ENCODE measurements at places on chromosomes 7 and 10. TPM values are rescaled to one million over a fixed set of nuclear protein-coding genes. Genes with fewer than 3 reads are reported as not detected.

GRCh38 chr7:147411096-147411495 lies 1179.5 kb upstream of the C7orf33 start:
- H3K4me3 ChIP-seq: no peak overlapping the region
- peaks cover 8% of the 10 kb centered on the region for H3K4me1 ChIP-seq
- H3K36me3 ChIP-seq: no peaks in the 10 kb centered on the region
- DNase-seq: no peak

DNA sequence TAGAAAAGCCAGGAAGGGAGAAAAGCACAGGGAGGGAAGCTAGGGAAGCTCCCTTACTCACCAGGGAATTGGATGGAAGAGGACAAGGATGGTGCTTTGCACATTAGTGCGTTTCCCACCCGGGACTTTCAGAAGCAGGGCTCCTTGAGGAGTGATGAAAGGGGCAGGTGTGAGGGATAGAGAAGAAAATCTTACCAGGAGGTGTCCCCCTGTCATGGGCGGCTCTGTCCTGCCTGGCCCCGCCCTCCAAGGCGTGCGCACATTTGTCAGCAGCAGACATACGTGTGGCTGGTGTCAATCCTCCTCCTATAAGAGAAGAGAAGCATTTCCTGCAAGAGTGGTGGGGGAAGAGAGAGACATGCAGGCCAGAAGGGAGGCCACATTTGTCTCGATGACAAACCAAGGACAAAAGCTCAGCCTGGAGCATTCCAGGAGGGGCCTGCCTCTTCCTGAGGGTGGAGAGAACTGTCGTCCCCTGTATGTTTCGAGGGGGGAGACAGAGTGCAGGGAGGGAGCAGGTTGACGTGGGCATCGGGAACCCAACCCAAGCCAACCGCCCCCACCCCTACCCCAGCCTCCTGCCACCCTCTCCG lies 47.4 kb upstream of the COMTD1 start:
- DNase-seq: no peak
- no peaks in the 10 kb centered on the region for H3K36me3 ChIP-seq
- peaks cover 17% of the 10 kb centered on the region for H3K4me1 ChIP-seq
- no peak overlapping the region for H3K4me3 ChIP-seq

SPDYE2 gene
- not detected for total RNA-seq

GRCh38 chr10:60513281-60513680 lies 123.6 kb upstream of the ANK3 start:
- no peak for DNase-seq
- H3K4me3 ChIP-seq: no peak overlapping the region
- no peaks in the 10 kb centered on the region for H3K4me1 ChIP-seq
- no peaks in the 10 kb centered on the region for H3K36me3 ChIP-seq
- H3K27me3 ChIP-seq: no peaks in the 10 kb centered on the region
- no peak overlapping the region for H3K27ac ChIP-seq

- no peaks in the 10 kb centered on the region for H3K4me1 ChIP-seq
- no peaks in the 10 kb centered on the region for H3K27me3 ChIP-seq
- no peak overlapping the region for H3K27ac ChIP-seq
- no peak overlapping the region for H3K4me3 ChIP-seq
Observed at GRCh38 chr7:51187941-51188340, 128.7 kb downstream of the COBL start.

DNA sequence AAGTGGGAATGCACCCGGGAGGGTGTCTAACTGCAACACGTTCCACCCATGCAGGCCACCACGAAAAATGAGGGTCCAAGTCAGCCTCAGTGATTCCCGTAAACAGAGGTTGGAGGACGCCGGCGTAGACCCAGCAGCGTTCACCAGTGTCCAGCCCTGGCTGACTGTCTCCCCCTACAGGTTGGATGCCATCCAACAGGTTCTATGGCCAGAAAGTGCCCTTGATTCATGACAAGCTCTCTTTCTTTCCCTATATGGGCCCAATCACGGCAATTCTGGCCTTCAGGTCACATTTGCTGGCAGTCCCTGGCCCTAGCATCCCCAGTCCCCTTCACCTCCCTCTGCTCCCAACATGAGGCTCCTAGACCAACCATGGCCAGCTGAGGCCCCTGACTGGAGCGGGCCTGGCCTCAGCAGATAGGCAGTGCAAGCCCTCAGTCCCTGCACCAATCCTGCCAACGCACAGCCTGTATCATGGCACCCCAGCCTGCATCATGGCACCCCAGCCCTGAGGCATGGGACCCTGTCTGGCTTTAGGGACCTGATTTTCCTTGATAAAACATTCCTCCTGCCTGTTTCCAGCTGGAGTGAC lies 227.4 kb downstream of the GRID1 start:
- DNase-seq: no peak
- H3K4me3 ChIP-seq: no peak overlapping the region
- no peak overlapping the region for H3K27ac ChIP-seq
- no peaks in the 10 kb centered on the region for H3K4me1 ChIP-seq
- no peaks in the 10 kb centered on the region for H3K36me3 ChIP-seq

GRCh38 chr7:45257284-45257683 lies 99.7 kb downstream of the RAMP3 start:
- no peak overlapping the region for H3K27ac ChIP-seq

GRCh38 chr7:4606797-4607196 lies 75.3 kb upstream of the FOXK1 start:
- H3K27me3 ChIP-seq: no peaks in the 10 kb centered on the region
- H3K27ac ChIP-seq: no peak overlapping the region
- no peak for DNase-seq

PON3 gene
- 25.6 TPM for total RNA-seq

DNA sequence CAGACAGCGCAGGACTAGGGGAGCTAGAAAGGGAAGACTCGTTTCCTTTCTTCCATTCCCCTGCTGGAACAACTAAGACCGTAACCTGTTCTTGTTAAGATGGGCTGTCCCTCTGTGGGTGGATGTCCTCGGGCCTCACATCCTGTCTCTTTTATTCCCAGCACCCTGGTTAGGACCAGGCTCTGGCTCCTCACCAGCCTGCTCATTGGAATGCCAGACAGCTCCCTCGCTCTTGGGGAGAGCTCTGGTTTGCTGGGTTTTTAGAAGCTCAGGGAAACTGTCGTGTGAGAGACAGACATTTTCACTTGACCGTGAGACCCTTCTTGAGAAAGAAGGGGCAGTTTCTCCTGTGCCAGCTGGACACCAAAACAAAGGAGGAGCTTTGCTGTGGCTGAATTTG lies 58.1 kb upstream of the HABP2 start:
- no peaks in the 10 kb centered on the region for H3K27me3 ChIP-seq
- no peak overlapping the region for H3K4me3 ChIP-seq
- H3K27ac ChIP-seq: peak overlapping the region; percentile 54
- H3K36me3 ChIP-seq: no peaks in the 10 kb centered on the region
- DNase-seq: no peak

DNA sequence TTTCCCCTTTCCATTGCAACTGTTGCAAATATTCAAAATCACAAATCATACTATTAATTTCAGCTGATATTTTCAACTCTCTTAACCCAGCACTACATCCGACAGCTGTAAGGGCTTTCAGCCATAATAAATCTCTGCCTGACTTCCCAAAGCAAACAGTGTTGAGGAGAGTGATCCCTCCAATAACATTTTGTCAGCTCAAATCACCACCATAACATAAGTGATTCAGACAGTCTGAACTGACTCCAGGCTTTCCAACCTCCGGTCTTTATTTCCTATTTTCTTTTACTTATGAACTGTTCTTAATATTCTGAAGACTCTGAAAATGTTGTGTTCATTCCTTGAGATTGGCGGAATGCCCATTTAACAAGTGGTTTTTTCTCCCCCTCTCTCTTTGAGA lies 1085.9 kb downstream of the GATA3 start:
- no peak for DNase-seq
- H3K27me3 ChIP-seq: no peaks in the 10 kb centered on the region
- no peak overlapping the region for H3K4me3 ChIP-seq
- no peaks in the 10 kb centered on the region for H3K36me3 ChIP-seq
- no peak overlapping the region for H3K27ac ChIP-seq
- no peaks in the 10 kb centered on the region for H3K4me1 ChIP-seq

TACR2 gene
- 1.2 TPM for total RNA-seq

DNA sequence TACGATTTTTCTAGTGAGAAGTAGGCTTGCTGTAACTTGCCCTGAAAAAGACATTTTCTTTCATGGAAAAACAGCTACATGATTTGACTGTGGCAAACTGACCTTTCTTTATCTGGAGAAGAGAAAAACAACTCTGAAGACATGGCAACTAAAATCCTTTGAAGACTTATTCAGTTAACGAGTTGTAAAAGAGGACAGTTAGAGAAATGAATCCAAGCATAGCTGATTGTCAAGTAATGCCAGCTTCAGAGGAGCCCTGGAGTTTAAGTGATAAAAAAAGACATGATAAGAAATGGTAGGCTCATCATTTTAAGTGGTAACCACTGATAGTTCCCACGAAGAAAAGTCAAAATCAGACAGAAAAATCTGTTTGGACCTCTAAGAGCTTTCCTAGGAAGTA lies 19.6 kb downstream of the TMEM229A start:
- no peaks in the 10 kb centered on the region for H3K36me3 ChIP-seq
- no peak overlapping the region for H3K27ac ChIP-seq
- H3K27me3 ChIP-seq: no peaks in the 10 kb centered on the region
- H3K4me1 ChIP-seq: no peaks in the 10 kb centered on the region

EPO gene
- not detected for total RNA-seq

- no peak overlapping the region for H3K4me3 ChIP-seq
- H3K27me3 ChIP-seq: no peaks in the 10 kb centered on the region
- H3K4me1 ChIP-seq: no peaks in the 10 kb centered on the region
- H3K36me3 ChIP-seq: no peaks in the 10 kb centered on the region
- H3K27ac ChIP-seq: no peak overlapping the region
- DNase-seq: no peak
Observed at GRCh38 chr10:24737001-24737400, 13.3 kb upstream of the ARHGAP21 start.

GRCh38 chr7:6171532-6172223 lies 100.7 kb downstream of the CYTH3 start:
- H3K36me3 ChIP-seq: peaks cover 50% of the 10 kb centered on the region
- no peaks in the 10 kb centered on the region for H3K27me3 ChIP-seq
- peaks cover 11% of the 10 kb centered on the region for H3K4me1 ChIP-seq
- no peak overlapping the region for H3K27ac ChIP-seq
- no peak for DNase-seq

DNA sequence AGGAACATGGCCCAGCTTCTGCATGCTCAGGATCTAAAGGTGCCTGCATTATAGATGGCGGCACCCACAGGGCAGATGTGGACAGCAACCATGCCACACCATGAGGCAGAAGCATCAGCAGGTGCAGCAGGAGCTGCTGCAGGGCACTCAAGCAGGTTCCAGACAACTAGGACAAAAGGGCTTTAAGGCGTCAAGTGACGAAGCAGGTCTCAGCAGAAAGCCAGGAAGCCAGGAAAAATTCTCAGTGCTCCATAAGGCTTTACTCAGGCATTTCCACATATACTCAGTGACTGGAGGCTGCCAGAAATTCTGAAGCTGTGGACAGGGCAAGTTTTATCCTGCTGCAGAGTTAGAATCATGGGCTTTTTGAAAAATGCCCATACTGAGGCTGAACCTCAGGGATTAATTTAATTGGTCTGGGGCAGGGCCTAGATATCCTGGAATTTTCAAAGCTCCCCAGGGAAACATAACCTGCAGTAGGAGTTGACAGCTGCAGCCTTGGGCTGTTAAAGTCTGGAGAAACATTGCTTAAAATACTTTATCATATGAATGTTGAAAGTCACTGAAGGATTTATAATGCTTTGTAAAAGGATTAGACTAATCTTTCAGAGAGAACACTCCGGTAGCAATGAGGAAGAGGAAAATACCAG lies 68.1 kb upstream of the RNF148 start:
- H3K4me3 ChIP-seq: no peak overlapping the region
- DNase-seq: no peak
- no peak overlapping the region for H3K27ac ChIP-seq
- H3K36me3 ChIP-seq: no peaks in the 10 kb centered on the region
- H3K4me1 ChIP-seq: no peaks in the 10 kb centered on the region

FGFR2 gene
- 59.2 TPM for total RNA-seq

GRCh38 chr7:100632951-100633717 lies 8.2 kb downstream of the TFR2 start:
- peak overlapping the region; percentile 59 for H3K4me3 ChIP-seq
- H3K36me3 ChIP-seq: no peaks in the 10 kb centered on the region
- H3K4me1 ChIP-seq: peaks cover 6% of the 10 kb centered on the region
- no peak overlapping the region for H3K27ac ChIP-seq
- H3K27me3 ChIP-seq: peaks cover 14% of the 10 kb centered on the region
- DNase-seq: peak; percentile 75

DNA sequence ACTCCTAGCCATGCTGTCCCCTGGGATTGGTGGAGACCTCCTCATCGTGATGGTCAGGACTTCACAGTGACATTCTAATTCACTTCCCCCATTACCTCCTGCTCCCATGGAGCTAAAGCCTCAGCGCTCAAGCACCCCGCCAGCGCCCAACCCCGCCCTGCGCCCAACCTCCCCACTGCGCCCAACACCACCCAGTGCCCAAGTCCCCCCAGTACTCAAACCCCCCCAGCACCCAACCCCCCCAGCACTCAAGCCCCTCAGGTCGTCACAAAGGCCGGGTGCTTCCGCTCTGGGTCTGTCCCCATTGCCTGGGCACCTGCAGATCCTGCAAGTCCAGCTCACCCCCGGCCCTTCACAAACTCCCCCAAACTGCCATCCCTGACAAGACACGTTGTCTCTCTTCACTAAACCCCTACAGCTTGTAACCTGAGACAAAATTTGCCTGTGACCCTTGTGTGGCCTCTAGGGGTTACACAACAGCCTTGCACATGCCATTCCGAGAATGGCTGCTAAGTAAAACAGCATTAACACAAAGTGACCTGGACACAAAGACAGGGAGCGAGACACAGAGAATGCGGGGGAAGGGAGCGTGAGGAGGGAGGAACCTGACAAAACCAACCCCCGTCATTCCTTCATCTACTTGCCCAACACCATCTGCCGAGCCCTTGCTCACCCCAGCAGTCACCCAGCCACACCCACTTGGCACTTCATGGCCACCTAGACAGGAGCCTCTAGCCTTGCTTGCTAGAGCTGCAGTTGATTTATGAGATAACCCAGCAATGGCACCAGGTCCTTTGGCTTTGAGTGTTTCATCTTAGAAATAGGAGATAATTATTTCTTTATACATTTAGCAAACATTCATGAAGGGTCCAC lies 107.8 kb downstream of the ADARB2 start:
- no peaks in the 10 kb centered on the region for H3K36me3 ChIP-seq
- H3K4me3 ChIP-seq: no peak overlapping the region
- no peak for DNase-seq

PDK4 gene
- 243 TPM for total RNA-seq

DNA sequence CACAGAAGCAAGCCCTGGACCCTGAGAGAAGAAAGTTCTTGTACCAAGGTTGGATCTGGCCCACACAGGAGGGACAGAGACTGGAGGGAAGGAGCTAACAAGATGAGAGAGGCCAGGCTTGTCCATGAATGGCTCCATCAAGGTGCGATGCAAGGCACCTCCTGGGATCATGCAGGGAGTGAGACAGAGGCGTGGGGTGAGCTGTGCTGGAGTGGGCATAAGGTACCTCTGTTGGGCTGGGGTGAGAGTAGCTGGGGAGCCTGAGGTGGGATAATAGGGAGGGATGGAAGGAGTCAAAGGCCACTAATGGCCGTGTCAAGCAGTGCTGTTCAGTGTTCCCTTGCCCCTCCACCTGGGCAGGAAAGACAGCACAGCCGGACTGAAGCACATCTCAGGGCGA lies 9.9 kb downstream of the TMEM72 start:
- H3K27ac ChIP-seq: no peak overlapping the region
- no peak overlapping the region for H3K4me3 ChIP-seq
- H3K27me3 ChIP-seq: no peaks in the 10 kb centered on the region
- H3K4me1 ChIP-seq: no peaks in the 10 kb centered on the region
- DNase-seq: no peak
